ENCODE measurements at places on chromosomes 7 and 10.

DNA sequence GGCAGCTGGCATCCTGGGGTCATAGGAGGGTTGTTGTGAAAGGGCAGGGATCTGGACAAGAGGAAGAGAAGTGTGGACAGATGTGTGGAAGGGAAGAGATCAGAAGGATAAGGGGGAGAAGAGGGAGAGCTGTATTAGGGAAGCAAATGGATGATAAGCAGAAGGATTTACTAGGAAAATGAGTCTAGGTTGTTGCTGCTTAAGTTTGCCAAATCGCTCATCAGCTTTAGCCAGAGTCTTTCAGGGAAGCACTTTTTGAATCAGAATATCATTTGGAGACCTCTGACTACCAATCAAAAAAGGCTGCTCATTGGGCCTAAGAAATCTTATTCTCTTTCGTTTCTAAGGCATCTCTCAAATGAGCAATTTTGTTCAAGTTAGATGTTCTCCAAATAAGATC is 2.6 kb upstream of the CSGALNACT2 start:
- DNase-seq: no peak

DNA sequence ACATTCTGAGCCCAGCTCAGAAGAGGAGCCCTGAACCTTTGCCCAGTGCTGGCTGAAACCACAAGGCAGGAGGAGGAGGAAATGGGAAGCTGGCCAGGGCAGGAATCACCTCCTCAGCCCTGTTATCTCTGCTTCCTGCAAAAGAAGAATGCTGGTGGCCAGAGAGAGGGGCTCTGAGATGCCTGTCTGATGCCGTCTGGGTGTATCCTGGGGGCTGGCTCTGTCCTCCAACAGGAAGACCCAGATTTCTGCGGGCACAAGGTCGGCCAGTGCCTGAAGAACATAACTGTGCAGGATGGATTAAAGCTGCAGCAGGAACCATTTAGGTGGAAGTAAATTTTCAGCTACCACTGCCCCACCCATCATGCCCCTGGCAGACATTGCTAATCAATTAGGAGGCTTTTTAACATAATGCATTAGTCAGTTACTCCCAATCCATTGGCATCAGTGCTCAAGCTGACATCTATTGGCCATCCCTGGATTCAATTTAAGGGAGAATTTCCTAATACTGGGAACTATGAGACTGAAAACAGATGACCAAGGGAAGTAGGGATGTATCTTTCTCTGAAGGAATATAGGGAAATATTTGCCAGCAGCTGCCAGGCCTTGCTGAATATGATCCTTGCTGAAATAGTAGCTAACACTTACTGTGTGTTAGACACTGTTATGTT is 67.7 kb downstream of the COL13A1 start:
- no peak for DNase-seq

GRCh38 chr7:52726986-52727385 is 308.4 kb upstream of the POM121L12 start:
- no peak for DNase-seq

- no peak for DNase-seq
Measured at GRCh38 chr10:80462981-80463741, 9.1 kb downstream of the TSPAN14 start.
